H1 (cell line): ENCODE measurements at places on chromosomes 1 and 21. TPM values are rescaled to one million over a fixed set of nuclear protein-coding genes. Genes with fewer than 3 reads are reported as not detected.

DNA sequence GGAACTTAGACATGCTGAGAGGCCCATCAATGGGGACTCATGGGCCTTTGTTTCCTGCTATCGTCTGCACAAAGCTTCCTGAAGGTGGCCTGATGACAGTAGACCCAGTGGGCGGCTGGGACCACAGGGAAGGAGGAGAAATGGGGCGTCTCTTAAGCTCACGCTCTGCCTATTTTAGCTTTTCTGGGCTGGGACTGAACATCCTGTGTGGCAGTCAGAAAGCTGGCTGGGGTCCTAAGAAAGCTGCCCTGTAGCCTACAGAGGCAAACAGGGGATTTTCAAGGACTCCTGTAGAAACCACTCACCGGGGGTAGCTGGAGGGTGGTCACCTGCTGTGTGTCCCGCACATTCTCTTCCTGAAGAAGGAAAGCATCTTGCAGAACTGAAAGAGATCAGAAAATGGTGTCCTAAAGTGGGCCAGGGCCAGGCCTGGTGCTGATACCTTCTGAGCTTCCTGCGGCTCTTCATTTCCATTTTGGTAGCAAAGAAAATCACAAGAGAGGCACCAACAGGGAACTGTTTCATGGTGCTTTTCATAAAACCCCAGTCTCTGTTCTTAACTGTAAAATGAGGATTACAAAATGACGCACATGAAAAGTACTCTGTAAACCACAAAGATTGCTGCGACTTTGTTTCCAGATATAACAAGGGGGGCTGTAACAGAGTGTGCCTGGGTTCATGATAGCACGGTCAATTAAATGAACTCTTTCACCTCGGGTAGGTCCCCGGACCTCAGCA is 8.6 kb downstream of the ZNF496 start:
- DNase-seq = no peak
- H3K36me3 ChIP-seq = peaks cover 31% of the 10 kb centered on the region
- no peak overlapping the region for H3K4me3 ChIP-seq
- H3K27me3 ChIP-seq = no peaks in the 10 kb centered on the region
- no peak overlapping the region for H3K27ac ChIP-seq
- H3K4me1 ChIP-seq = 0 out of 2 replicates have a peak, but pooled peaks cover 6% of the 10 kb centered on the region

DNA sequence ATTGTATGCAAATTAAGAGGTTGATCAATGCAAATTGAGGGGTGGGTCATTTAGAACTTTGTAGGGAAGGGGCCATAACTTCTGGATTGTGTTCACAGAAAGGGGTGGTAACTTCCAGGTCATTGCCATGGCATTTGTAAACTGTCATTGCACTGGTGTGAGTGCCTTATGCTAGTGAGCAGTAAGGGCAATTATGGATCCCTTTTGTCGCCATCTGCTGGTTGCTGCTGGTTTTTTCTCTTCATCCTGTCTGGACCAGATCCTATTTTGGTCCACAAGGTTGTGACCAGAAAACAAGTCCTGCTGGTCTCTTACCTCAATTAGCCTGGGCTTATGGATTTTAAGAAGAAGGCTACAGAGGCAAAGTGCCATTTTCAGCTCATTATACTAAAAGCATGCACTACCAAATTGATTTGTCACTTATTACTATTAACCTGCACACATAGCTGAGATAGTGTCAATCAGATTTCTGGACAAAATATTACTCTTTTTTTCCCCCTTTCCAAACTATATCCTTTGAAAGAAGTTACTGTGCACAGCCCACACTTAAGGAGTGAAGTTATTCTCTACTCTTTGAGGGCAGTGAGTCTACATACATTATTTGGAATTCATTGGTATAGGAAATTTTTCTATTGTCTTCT is 196.2 kb downstream of the ZC3H11B start:
- peak; percentile 83 for DNase-seq
- no peaks in the 10 kb centered on the region for H3K4me1 ChIP-seq
- H3K27ac ChIP-seq = no peak overlapping the region
- no peaks in the 10 kb centered on the region for H3K27me3 ChIP-seq
- H3K4me3 ChIP-seq = no peak overlapping the region

GRCh38 chr1:227766653-227767277 is 31.5 kb downstream of the SNAP47 start:
- H3K27me3 ChIP-seq = no peaks in the 10 kb centered on the region
- 0 out of 2 replicates have a peak, but pooled peaks cover 6% of the 10 kb centered on the region for H3K36me3 ChIP-seq
- H3K4me3 ChIP-seq = no peak overlapping the region
- H3K27ac ChIP-seq = no peak overlapping the region

GRCh38 chr1:97791251-97791650 is 129.6 kb downstream of the DPYD start:
- H3K4me1 ChIP-seq = no peaks in the 10 kb centered on the region
- H3K36me3 ChIP-seq = no peaks in the 10 kb centered on the region
- H3K27me3 ChIP-seq = no peaks in the 10 kb centered on the region
- no peak overlapping the region for H3K27ac ChIP-seq

- no peak for DNase-seq
- H3K36me3 ChIP-seq = no peaks in the 10 kb centered on the region
- no peak overlapping the region for H3K4me3 ChIP-seq
- no peaks in the 10 kb centered on the region for H3K27me3 ChIP-seq
- H3K4me1 ChIP-seq = peaks cover 29% of the 10 kb centered on the region
Measured at GRCh38 chr1:22317231-22317919, 134.3 kb upstream of the ZBTB40 start.

GRCh38 chr1:89125240-89125912 is 538 bp downstream of the GBP2 start:
- no peaks in the 10 kb centered on the region for H3K36me3 ChIP-seq
- DNase-seq = no peak
- no peak overlapping the region for H3K27ac ChIP-seq
- H3K27me3 ChIP-seq = no peaks in the 10 kb centered on the region

DNA sequence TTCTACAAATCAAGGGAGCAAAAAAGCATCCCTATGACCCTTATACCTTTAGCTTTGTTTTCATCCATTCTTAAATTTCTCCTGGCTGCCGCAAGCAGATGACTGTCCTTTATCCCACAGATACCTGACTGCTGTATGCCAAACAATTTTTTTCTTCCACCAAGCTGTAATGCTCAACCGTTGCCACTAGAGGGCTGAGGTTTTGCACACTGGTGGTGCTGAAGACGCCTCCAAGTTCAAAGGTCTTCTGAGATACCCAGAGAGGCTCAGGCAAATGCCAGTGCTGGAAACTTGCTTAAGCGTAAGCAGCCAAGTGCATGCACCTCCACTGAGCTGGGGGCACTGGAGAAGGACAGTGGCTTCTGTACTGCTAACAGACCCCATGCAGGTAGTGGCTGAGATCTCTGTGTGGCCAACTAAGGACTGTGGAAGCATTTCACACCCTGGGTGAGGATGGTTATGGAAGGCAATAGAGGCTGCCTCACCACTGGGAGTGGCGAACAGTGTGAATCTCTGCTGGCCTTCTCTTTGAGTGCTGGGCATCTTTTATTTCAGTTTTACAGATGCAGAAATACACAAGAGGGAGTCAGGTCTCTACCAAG is 28.5 kb downstream of the CNIH3 start:
- H3K27ac ChIP-seq = no peak overlapping the region
- H3K36me3 ChIP-seq = no peaks in the 10 kb centered on the region
- no peak overlapping the region for H3K4me3 ChIP-seq

DNA sequence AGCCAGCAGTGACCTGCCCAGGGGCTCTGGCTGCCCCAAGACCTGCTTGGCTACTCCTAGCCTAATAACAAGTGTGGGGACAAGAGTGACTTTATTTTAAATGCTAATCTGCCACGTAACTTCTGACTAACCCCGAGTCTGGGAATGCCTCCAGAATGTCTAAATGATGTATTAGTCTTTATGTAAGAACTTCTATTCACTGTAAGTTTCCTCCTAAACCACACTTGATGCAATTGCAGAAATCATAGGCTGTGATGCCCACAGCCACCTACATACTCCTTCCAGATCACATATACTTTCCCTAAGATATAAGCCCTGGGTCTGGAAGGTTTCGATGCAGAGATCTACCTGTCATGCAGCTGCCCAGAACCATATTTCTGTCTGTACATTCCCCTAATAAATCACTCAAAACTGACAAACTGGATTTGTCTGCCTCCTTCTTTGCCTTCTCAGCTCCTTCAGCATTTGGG is 5.9 kb upstream of the VPS45 start:
- H3K4me3 ChIP-seq = no peak overlapping the region
- DNase-seq = no peak
- H3K27ac ChIP-seq = no peak overlapping the region
- no peaks in the 10 kb centered on the region for H3K36me3 ChIP-seq

Gene OR14K1
- polyA plus RNA-seq = not detected in 2 replicates

Gene LHX8
- polyA plus RNA-seq = 0.25 and 0.50 TPM in 2 replicates
